Caco-2 (cell line): ENCODE measurements at places on chromosomes 7 and 10.

GRCh38 chr10:111128331-111129180, 51.7 kb downstream of the ADRA2A start:
- DNase-seq = no peak

DNA sequence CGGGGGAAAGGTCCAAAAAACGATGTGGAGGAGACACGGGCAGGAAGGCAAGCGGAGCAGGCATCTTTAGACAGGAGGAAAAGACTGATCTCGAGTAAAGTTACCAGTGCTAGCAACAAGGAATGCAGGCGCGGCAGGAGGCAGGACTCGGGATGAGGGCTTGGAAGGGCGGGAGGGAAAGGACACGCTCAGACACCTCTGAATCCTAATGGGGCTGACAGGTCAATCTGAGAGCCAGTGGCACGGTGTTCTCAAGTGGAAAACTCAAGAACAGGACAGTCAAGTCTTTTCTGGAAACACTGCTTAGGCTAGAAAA, 155.3 kb upstream of the COBL start:
- DNase-seq = no peak

DNA sequence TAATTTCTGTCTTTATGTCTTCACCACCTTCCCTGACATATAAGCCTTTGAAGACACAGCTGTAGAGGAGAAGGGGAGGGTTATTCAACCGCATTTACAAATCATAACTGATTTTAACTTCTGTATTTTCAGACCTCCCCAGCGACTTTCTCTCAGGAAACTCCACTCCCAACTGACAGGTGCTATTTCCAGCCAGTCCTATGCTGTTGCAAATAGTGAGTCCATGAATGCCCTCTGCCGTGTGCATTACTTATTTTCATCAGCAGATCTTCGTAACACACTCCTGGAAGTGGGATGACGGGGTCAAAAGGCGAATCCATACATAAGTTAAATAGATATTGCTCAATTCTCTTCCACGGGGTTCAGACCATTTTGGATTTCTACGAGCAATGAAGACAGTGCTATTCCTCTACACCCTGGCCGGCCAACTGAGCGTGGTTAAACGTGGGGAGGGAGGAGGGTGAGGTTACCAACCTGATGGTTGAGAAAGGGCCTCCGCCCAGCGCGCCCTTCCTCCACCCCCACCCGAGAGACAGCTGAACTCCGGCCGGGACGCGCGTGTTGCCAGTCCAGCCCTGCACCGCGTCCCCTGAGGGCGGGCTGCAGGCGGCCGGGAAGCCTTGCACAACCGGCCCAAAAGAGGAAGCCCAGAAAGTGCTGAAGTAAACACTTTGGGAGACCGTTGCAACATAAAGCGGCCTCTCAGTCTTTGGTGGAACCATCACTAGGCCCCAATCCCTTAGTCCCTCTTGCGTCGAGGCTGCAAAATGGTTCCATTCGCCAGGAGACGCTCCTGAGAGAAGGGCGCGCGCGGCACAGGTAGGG, at the start of gene APBB1IP:
APBB1IP (plus strand) TSS at position 705 of the 825 bp plus-strand sequence. CDS start 53,986 bp downstream, outside the sequence.
- no peak for DNase-seq

DNA sequence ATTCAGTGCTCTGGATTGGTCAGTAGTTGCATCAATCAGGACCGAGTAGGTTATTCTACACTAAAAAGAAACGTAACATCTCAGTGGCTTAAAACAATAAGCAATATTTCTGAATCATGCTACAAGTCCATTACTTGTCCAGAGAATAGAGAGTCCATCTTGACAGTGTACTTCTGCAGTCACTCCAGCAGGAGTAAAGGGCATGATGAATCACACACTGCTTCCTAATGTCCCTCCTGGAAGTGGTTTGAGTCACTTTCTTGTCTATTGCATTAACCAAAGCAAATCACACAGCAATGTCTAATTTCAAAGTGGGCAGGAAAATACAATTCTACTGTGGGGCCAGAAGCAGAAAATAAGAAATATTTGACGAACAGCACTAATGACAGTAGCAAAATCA, 124.8 kb downstream of the TSPAN12 start:
- DNase-seq = no peak

GRCh38 chr7:4612939-4613841, 68.9 kb upstream of the FOXK1 start:
- DNase-seq = no peak

GRCh38 chr10:84005403-84005802, 133.9 kb upstream of the GHITM start:
- DNase-seq = no peak

DNA sequence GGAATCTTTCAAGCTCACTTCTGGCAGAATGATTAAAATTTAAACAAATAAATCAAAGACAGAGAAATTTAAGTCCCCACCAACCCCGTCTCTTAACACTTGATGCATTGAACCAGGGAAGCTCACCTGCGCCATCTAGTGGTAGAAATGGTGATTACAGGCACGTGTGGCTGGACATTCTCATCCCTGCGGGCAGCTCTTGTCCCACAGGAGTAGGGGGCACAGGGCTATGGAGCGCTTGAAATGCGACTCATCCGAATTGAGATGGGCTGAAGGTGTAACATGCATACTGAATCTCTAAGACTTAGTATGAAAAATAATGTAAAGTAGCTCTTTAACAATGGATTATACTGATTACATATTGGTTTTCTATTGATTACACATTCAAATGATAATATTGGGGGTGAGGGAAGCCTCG, 24.8 kb upstream of the SLIT1 start:
- peak; percentile 68 for DNase-seq

GRCh38 chr7:18656362-18656761, 160.8 kb downstream of the HDAC9 start:
- no peak for DNase-seq

DNA sequence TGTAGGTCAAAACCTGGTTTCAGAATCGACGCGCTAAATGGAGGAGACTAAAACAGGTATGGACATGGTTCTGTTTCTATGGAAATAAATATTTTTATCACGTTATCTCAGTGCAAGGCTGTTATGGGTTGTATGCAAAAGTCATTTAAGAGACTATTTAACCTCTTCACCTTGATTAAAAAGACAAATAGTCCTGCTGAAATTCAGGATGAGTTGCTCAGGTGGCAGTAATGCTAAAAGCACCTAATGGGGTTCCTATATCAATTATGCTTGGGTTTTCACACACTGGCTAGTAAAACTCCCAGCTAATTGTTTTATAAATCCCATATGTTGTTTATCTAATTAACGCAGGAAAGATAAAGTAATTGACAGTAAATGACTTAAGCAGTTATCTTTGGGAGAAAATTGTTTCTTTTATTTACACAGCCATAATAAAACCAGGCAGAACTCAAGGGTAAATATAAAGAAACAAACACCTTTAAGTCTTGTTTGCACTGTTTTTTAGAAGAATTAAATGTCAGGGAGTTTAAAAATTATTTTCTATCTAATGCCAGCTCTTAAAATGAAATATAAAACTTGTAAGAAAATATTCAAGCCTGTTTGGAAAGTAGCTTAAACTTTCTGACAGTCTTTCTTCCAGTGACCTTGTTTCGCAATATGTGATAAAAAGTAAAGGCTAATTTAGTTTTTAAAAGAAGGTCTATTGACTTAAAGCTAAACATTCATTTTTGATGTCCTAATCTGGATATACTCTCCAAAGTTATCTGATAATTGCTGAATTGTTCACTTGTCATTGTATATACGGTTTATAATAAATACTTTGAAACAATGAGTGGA, 3.2 kb downstream of the HHEX start:
- no peak for DNase-seq

GRCh38 chr10:108582387-108582786, 1340.9 kb downstream of the XPNPEP1 start:
- peak; percentile 69 for DNase-seq

DNA sequence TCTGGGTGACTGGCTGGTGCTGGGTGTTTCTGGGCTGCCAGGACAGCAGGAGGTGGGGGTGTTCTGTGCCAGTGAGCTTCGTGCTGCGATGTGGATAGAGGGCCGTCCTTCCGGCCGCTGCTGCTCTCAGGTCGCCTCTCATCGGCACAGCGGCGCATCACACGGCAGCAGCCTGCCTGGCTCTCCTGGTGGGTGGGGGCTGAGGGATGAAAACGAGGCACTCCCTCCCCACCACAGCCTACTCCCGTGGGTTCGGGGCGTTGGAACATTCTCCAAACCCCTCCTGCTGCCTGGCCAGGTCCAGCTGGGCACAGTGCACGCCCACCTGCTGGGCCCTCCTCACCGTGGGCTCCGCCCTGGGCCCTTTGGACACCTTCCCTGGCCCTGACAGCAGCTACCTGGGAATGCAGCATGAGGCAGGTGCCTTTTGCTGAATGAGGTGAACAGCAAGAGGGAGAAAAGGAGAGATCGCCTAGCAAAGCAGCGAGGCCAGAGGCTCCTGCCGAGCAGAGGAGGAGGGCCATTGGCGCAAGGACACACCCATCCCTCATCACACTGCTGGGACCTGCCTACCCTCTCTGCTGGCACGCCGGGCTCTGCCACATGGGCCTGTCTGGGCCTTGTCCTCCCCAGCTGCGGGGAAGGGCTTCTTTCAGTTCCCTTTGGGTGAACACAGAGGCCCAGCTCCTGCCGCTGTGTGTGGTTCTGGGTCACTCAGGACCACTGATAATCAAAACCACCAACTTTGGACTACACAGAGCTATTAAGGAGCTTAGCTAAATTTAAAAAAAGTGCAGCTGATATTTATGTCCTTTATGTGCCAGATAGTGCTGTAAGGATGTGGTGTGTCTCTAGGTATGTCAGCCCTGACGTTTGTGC, 33.4 kb downstream of the INPP5A start:
- DNase-seq = no peak

- no peak for DNase-seq
Measured at GRCh38 chr10:110456046-110456445, 41.7 kb upstream of the DUSP5 start.

DNA sequence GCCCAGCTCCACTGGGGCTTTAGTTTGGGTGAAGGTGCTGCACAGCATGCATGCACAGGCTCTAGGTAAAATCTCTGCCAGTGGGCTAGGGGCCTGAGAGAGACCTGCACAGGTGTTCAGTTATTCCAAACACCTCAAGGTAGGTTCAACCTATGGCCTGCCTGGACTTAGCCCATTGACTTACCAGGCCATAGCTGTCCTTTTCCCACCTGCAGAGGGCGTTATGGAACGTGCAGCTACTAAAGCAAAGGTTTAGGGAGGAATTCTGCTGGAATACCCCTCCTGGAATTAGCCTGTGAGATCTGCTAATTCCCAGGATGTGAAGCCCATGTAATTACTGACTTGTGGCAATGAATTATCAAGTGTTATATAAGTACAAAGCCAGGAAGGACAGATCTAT, 3.6 kb downstream of the VWC2 start:
- DNase-seq = no peak

- no peak for DNase-seq
Measured at GRCh38 chr10:80537086-80537735, 491 bp upstream of the SH2D4B start.

- no peak for DNase-seq
Measured at GRCh38 chr7:47454069-47454973, 127.6 kb downstream of the TNS3 start.

- no peak for DNase-seq
Measured at GRCh38 chr7:46886669-46887374, 695.1 kb downstream of the TNS3 start.

- DNase-seq = no peak
Measured at GRCh38 chr7:48637382-48637781, 287.0 kb upstream of the CDC14C start.

- DNase-seq = no peak
Measured at GRCh38 chr10:79322616-79323543, 24.4 kb upstream of the PPIF start.

- no peak for DNase-seq
Measured at GRCh38 chr10:60427709-60428386, 38.2 kb upstream of the ANK3 start.

DNA sequence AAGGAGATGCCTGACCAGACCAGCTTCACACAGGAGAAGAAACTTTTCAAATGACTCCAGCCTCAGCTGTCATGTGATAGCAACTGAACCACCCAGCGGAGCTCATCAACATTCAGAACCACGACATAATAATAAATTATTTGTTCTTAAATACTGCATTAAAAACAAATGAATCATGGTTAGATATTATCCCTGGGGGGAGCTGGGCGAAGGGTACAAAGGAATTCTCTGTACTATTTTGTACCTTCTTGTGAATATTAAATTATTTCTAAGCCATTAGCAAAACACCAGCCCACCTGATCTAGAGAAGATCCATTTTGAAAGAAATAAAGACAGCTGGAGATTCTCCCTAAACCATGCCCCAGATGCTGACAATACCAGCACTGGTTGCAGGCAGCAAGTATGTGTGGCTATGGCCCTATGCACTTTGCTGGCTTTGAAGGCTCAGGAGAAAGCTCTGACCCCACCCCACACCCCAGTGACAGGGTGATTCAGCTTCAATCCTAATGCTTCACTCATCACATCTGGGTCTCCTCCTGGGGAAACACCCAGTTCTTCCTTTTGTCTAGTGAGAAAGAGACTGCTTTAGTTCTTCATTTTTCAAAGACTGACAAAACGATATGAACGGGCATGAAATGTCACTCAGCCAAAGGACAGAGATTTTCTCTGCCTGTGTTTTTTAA, 45.5 kb upstream of the NKX2-3 start:
- DNase-seq = no peak

- DNase-seq = no peak
Measured at GRCh38 chr10:89458784-89459183, 44.4 kb downstream of the IFIT5 start.

GRCh38 chr10:45227456-45227855, 88.0 kb downstream of the OR13A1 start:
- DNase-seq = no peak

DNA sequence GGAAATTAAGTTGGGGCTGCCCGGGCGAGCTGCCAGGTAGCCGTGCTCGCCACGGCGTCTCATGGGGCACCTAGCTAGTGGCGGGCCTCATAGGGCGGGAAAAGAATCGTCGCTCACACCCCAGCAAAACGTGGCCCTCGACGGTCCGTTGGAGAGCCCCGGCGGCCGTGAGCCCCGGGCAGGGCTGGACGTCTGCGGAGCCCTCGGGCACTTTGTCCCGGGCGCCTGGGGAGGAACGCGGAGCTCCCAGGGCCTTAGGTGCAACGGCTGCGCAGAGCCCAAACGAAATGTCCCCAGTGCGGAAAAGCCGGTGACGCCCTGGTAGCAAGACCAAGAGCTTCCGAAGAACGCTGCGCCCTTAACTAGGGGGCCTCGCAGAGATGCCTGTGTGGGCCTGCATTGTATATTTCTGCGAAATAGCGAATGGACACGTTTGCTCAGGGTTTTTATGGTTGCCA, 866 bp upstream of the SFMBT2 start:
- DNase-seq = no peak

GRCh38 chr7:4069268-4070095, 612.6 kb upstream of the FOXK1 start:
- DNase-seq = no peak

DNA sequence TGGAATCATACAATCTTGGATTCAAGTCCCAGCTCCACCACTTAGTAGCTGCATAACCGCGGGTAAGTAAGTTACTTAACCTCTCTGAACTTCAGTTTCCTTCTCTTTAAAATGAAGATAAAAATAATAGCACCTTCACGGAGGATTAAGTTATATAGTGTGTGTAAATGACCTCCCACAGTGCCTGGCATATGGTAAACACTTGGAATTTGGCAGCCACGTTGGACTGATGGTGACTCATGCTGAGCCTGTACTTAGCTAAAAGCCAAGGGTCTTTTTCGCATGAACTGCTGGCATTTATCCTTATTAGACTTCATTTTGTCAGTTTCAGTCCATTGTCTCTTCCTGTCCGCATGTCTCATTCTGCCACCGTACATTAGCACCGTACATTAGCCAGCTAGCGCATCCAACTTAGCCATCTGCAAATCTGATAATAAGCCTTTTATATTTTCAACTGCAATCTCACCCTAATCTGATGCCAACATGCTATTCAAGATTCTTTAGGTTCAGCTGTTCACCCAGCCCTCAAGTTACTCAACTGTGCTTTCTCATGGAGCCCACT, 11.2 kb downstream of the SLC13A4 start:
- DNase-seq = no peak

- no peak for DNase-seq
Measured at GRCh38 chr7:131937868-131938267, 381.4 kb upstream of the PODXL start.
